ENCODE measurements at places on chromosomes 1 and 21.

DNA sequence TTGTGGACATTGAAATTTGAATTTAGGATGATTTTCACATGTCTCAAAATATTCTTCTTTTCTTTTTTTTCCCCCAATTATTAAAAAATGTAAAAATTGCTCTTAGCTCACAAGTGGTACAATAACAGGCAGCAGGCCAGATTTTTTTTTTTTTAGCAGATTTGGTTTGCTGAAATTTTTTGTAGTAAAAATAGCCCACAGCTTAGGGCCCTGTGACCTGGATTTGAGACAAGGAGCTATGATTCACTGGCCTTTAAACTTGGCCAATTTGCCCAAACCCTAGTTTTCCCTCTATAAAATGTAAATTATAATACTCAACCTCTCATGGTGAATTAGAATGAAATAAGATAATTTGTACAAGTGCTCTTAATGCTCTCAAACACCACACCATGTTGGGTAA is 253.8 kb downstream of the DYRK1A start:
- DNase-seq: no peak

GRCh38 chr1:177163844-177164379 is 600 bp downstream of the ASTN1 start:
- DNase-seq: no peak

- DNase-seq: no peak
Measured at GRCh38 chr1:101444381-101444780, 207.6 kb downstream of the S1PR1 start.

- DNase-seq: no peak
Measured at GRCh38 chr1:101613546-101613945, 376.7 kb downstream of the S1PR1 start.

GRCh38 chr1:235397733-235398132 is 30.5 kb downstream of the TBCE start:
- no peak for DNase-seq

GRCh38 chr1:181499825-181500224 is 16.5 kb downstream of the CACNA1E start:
- DNase-seq: no peak

DNA sequence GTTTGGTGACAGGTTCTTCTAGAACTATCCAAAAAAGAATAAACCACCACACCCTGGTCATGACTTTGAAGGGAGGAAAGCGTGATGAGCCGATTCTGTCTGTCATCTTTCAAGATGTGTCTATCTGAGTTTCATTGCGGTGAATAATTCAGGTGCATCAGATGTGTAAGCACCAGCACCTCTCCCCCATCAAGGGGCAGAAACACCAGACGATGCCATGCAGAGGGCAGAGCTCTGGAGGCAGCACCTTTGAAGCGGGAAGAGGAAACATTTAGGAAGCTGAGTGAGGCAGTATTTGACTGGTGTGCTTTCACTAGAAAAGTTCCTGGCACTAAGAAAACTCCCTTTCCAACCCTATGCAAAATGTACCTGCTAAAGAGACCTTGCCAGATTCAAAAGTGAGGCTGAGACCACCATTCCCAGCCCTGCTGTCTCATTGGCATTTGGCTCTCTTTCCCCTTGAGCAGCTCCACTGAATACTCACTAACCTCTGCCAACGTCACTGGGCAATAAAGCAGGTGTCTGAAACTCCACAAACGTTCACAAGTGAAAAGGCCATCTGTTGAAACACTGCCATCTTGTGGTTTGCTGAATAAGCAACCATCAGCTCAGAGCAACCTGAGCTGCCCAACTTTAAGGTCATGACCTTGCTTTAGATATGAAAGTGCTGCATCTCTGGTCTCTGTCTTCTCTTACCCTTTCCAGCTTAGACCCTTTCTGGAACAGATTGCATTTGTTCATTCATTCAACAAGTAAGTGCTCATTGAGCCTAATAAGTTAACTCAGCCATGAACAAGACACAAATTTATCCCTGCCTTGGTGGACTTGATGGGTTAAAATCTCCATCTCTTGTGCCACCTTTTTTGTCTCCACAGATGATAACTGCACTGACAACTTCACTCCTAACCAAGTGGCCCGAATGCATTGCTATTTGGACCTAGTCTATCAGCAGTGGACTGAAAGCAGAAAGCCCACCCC is 228.6 kb downstream of the PAPPA2 start:
- DNase-seq: no peak
